ENCODE measurements at places on chromosomes 5 and 9.

- DNase-seq, result no peak
These were observed 79.5 kb upstream of the SLC27A6 start for GRCh38 chr5:128885649-128886255.

DNA sequence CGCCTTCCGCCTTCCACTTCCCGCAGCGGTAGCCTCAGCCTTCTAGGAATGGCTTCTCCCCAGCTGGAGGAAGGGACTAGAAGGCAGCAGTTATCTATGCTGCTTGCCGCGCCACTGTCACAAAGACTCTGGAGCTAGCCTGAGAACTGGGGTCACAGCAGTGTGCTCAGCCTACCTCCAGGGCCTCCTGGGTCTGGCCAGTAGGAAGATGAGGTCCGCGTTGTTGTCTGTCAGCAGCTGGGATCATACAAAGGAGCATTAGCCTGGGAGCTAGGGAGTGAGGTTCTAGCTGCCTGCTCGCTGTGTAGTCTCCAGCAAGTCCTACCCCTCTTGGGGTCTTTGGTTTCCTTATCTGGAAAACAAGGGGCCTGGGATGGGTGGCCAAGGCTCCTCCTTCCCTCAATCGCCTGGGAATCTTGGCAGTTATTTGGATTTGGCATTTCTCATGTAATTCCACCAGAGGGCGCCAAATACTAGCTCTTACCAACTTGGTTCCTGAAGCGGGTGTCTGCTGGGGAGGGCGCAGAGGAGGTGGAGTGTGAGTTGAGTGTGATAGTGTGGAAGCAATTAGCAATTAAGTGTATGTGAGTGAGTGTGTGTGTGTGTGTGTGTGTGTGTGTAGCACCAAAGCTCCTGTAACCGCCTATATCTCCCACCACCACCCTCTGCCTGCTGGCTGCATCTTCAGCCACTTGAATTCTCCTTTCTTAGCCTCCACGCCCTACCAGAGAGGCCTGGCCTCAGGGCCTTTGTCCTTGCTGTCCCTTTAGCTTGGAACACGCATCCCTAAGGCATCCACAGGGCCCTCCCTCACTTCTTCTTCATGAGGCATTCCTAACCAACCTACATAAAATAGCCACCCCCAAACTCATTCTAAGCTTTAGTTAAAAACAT lies 97.1 kb downstream of the ENTREP1 start:
- DNase-seq, result peak; percentile 30

DNA sequence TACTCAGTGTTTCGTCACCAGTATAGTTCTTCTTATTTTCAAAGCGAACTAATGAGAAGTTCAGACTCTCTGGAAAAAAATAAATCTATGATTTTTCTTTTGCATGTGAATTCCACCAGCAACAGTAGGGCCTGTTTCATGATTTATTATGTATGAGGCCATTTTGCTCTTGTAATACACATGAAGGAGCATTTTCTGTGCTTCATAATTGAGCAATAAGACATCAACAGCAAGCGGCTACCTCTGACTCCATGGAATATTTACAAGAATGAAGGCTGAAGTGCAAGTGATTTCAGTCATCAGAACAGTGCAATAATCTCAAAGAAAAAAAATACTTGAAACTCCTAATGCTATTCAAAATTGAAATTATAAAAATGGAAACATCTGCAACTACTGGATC lies 282.9 kb upstream of the EDIL3 start:
- DNase-seq, result no peak

GRCh38 chr5:25414742-25415141 lies 770.0 kb upstream of the CDH10 start:
- DNase-seq, result no peak

DNA sequence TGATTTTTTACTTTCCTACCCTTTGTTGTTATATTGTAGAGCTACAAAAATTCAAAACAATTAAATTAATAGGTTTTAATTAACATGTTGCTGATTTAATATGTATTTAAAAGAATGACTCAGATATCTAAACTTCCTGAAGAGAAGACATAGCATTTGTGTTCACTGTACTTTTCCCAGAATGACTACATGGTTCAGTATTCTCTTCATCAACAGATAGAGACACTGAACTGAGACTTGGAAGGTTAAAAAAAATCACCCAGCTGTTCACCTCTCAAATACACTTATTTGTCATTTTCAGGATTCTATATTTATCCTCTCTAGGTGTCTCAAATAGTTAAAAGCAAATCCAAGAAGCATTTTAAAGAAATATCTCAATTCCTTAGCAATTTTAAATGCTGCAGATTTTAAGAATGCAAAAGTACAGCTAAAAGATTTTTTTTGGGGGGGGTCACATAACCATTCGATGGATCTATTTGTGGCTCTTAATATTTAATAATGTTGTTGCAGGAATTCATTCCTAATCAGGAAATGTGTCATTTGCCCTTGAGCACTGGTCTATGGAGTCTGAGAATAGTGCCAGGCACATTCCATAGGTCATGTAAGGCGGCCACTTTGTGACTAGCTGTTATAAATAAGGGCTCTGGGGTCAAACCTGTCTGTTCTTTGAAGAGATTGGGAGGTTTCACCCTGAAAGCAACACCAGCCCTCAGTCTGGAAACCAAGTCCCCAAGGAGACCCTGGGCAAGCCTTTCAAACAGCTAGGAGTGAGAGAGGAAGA lies 463.1 kb downstream of the NR2F1-AS1 start:
- no peak for DNase-seq

DNA sequence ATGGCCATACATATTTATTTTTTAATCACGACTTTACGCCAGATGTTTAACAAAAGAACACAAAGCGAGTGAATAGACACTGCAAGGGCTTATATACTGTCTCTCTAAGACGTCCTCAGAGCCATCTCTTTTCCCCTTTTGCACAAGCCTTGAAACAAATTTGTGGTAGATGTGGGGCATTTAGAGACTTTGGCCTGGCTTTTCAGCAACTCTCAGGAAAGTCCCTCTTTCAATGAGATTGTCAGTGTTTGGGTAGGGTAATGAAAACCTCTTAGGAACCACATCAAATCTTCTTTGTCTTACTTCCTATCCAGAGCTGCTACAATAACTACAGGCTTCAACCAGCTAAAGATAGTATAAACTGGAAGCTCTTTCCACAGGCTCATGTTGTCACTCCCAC lies 380.0 kb downstream of the ANXA1 start:
- DNase-seq, result no peak

- no peak for DNase-seq
These were observed 36.3 kb upstream of the TMEM250 start for GRCh38 chr9:136154943-136155342.

GRCh38 chr5:39604491-39604890 lies 179.7 kb upstream of the DAB2 start:
- no peak for DNase-seq

All from activated gamma-delta T cell treated with anti-CD3 and anti-CD28 coated beads, Interleukin-2, amount 50 U/mL, for 16 hours (primary cell).